Stomach (tissue), 19 donors: ENCODE measurements at places on chromosomes 6 and 20. TPM values are rescaled to one million over a fixed set of nuclear protein-coding genes. Genes with fewer than 3 reads are reported as not detected.
A peak's percentile ranks its signal among the peaks of the same experiment; 100 is the strongest.

GRCh38 chr6:149935246-149935645 is 6.6 kb upstream of the ULBP2 start:
- no peaks in the 10 kb centered on the region for H3K36me3 ChIP-seq
- no peak overlapping the region for H3K4me3 ChIP-seq
- H3K27ac ChIP-seq = no peak overlapping the region
- peaks cover 10% of the 10 kb centered on the region for H3K4me1 ChIP-seq
- H3K27me3 ChIP-seq = peaks cover 18% of the 10 kb centered on the region

GRCh38 chr6:47413752-47414422 is 63.7 kb upstream of the CD2AP start:
- no peaks in the 10 kb centered on the region for H3K36me3 ChIP-seq
- DNase-seq = peak; percentile 90
- no peaks in the 10 kb centered on the region for H3K27me3 ChIP-seq
- H3K4me3 ChIP-seq = peak overlapping the region; percentile 45
- no peaks in the 10 kb centered on the region for H3K4me1 ChIP-seq

- H3K4me1 ChIP-seq = no peaks in the 10 kb centered on the region
- peak; percentile 30 for DNase-seq
- H3K36me3 ChIP-seq = no peaks in the 10 kb centered on the region
- no peak overlapping the region for H3K4me3 ChIP-seq
- H3K27ac ChIP-seq = no peak overlapping the region
Measured at GRCh38 chr6:2623295-2623694, 127.4 kb downstream of the MYLK4 start.

DNA sequence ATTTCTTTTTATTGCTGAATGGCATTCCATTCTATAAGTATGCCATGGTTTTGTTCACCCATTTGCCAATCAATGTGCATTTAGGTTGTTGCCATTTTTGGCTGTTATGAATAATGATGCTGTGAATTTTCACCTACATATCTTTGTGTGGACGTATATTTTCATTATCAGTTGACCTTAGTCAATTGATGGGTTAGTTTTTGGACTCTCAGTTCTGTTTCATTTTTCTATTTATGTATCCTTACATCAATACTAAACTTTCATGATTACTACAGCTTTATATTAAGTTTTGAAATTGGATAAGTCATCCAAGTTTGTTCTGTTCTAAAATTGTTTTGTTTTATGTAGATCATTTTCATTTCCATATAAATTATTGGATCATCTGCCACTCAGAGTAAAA is 261.9 kb upstream of the CNR1 start:
- no peaks in the 10 kb centered on the region for H3K27me3 ChIP-seq
- DNase-seq = no peak
- no peaks in the 10 kb centered on the region for H3K36me3 ChIP-seq
- no peak overlapping the region for H3K27ac ChIP-seq
- no peaks in the 10 kb centered on the region for H3K4me1 ChIP-seq

BMP2 gene
- total RNA-seq = 32.9 TPM

DNA sequence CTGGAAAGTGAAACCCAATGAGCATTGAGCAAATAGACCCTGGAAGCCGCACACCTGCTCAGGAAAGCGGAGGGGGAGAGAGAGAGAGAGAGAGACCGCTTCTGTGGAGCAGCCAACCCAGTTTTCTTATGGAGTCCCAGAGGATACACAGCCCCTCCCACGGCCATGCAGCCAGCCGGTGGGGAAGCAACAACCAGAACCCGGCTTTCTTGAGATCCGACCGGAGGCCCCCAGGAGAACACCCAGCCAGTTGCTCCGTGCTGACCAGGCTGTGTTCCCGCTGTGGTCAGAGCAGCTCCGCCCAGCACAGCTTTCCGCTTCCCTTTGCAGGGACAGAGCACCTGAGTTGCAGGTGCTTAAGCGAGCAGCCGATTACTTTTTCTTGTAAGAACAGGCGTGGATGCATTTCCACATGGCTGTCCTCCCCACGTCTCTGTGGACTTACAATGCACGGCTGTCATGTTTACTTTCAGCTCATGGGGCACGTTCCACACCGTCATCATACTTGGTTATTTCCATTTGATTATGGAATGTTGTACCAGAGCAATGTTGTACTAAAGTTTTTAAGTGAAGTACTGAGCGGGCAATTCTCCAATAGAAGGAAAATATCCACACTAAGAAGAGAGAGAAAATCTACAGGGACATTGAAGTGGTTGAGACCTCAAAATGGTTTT is 381.9 kb downstream of the THBS2 start:
- DNase-seq = peak; percentile 44
- peaks cover 7% of the 10 kb centered on the region for H3K4me1 ChIP-seq
- no peaks in the 10 kb centered on the region for H3K36me3 ChIP-seq
- H3K4me3 ChIP-seq = no peak overlapping the region
- H3K27ac ChIP-seq = no peak overlapping the region
- H3K27me3 ChIP-seq = no peaks in the 10 kb centered on the region

GRCh38 chr6:6696867-6697531 is 108.5 kb downstream of the LY86 start:
- H3K36me3 ChIP-seq = no peaks in the 10 kb centered on the region
- H3K4me1 ChIP-seq = peaks cover 41% of the 10 kb centered on the region
- no peaks in the 10 kb centered on the region for H3K27me3 ChIP-seq
- DNase-seq = peak; percentile 89
- H3K4me3 ChIP-seq = no peak overlapping the region

TTBK1 gene
- not detected for total RNA-seq

GRCh38 chr6:105981002-105981887 is 104.9 kb upstream of the PRDM1 start:
- H3K4me3 ChIP-seq = peak overlapping the region; percentile 37
- no peaks in the 10 kb centered on the region for H3K36me3 ChIP-seq
- H3K27ac ChIP-seq = no peak overlapping the region

DNA sequence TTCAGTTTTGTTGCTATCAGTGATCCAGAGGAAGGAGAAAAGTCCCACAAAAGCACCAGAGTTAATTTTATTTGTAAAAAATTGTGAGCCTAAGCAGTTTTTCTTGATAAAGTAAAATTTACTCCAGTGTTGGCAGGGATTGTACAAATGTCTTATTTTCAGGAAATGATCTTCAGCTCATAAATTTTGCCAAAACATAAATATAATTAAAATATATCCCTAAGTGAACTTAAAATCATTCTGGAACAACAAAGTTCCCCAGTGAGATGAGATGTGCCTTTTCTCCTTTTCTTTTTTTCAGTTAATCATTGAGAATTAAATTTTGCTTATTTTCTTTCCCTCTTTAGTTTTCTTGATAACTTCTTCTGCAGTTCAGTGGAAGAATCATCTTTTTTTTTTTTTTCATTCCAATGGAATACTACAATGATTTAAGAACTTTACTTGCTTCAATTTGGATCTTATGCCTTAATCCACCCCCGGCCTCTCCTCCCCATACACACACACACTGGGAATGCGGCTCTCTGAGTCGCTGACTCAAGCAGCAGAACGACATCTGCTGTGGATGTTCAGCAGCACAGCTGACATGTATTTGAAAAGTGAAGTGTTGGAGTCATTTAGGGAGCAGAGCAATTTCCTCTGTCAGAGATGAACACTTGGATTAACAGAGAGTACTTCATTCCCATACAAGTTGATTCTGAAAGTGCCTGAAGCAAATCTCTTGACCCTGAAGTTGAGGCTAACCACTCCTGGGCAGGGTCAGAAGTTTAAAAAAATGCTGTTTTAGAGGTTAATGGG is 27.7 kb upstream of the LAMA4 start:
- DNase-seq = no peak
- no peaks in the 10 kb centered on the region for H3K36me3 ChIP-seq
- peak overlapping the region; percentile 36 for H3K27ac ChIP-seq
- no peaks in the 10 kb centered on the region for H3K4me1 ChIP-seq
- no peaks in the 10 kb centered on the region for H3K27me3 ChIP-seq
- H3K4me3 ChIP-seq = no peak overlapping the region

SLC22A16 gene
- total RNA-seq = not detected

TENT5A gene
- total RNA-seq = 54.0 TPM

KHDC1L gene
- total RNA-seq = not detected

DNA sequence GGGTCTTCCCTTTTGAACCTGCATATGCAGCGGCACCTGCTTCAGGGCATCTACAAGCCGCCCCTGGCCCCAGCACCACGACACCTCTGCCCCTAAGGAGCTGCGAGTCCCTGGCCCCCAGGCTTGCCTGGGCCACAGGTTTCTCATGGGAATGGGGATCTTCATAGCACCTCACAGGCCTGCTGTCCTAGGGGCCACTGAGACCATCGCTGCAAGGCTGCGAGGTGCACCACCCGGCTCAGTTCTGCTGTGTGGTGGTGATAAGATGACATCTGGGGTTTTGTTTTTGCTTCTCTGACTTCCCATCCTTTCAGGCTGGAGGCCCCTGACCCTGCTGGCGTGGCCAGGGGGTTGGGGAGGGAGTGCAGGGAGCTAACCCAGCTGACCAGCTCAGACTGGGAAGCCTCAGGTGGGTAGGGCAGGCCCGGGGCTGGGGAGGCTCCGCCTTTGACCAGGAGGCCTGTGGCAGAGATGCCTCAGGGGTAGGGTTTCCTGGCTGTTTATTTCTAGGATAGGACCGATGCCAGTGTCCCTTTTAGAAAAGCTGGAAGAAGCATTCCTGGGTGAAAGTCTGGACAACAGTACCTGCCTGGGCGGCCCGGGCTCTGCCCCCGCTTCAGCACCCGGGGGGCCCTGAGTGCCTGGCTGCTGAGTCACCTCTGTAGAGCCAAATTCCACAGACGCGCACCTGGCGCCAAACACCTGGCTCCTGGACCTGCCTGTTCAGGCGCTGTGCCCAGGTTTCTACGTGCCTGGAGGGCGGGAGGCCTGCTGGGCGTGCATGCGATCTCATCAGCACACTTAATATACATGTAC is 264.7 kb downstream of the DLL1 start:
- H3K4me1 ChIP-seq = peaks cover 16% of the 10 kb centered on the region
- no peaks in the 10 kb centered on the region for H3K36me3 ChIP-seq
- no peak overlapping the region for H3K4me3 ChIP-seq
- H3K27ac ChIP-seq = no peak overlapping the region
- peak; percentile 93 for DNase-seq
- H3K27me3 ChIP-seq = peaks cover 8% of the 10 kb centered on the region

DNA sequence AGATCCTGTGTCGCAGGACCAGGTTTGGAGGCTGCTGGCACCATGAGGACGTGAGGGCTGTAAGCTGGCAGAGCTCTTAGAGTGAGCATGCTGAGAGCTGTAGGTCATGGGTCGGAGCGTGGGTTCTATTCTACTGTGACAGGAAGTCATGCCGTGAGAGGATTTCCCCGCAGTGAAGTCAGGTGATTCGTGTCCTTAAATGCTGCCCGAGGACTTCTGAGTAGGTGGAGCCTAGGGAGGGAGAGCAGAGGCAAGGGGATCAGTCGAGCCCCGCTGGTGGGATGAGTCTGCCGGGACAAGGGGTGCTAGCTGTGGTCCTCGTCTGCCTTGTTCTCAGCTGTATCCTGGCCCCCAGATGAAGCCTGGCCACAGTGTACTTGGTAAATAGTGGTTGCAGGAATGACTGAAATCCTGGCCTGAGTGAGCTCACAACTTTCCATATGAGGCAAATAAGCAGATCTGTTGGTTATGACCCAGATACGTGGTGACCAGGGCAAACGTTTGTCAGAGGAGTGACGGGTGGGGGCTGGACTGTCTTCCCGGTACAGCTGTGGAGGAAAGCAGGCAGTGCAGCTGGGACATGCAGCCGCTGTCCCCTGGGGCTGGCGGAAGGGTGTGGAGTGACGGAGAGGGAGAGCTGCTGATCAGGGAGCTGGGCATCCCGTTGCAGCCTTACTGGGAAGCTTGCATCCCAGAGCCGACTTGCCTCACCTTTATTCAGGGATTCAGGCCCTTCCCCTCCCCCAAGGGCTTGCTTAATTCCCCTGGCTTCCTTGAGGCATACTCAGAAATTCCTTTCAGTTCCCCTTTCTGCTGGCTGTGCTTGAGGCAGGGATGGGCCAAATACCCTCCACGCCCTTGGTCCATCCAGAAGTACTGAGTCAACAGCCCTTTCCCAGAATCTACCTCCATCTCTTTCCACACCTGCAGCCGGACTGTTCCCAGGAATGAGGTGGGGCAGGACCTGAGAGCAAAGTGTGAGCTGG is 250.9 kb upstream of the RREB1 start:
- H3K4me3 ChIP-seq = peak overlapping the region; percentile 21
- DNase-seq = peak; percentile 67
- H3K27ac ChIP-seq = peak overlapping the region; percentile 72
- no peaks in the 10 kb centered on the region for H3K27me3 ChIP-seq
- H3K36me3 ChIP-seq = no peaks in the 10 kb centered on the region

DNA sequence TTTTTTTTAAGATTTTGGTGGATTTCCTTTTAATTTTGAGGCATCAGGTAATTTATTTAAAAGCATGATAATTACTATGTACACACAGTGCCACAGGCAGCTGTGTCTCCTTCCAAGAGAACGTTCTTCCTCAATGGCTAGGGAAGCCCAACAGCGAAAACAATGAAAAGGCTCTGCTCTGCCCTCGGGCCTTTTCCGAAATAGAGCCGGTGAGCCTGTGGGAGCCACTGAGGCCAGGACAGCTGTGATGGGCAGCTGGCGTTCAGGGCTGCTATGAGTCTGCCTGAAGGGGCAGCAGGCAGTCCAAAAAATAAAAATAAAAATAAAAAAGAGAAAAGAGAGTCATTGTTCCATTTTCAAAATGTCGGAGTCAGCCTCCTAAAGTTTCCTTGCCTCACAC is 443.8 kb downstream of the KIF16B start:
- DNase-seq = no peak
- no peaks in the 10 kb centered on the region for H3K27me3 ChIP-seq
- no peak overlapping the region for H3K4me3 ChIP-seq
- H3K27ac ChIP-seq = no peak overlapping the region

- peaks cover 29% of the 10 kb centered on the region for H3K27me3 ChIP-seq
- H3K27ac ChIP-seq = no peak overlapping the region
- no peak for DNase-seq
- no peak overlapping the region for H3K4me3 ChIP-seq
Measured at GRCh38 chr20:51043811-51044210, 20.9 kb upstream of the KCNG1 start.

DNA sequence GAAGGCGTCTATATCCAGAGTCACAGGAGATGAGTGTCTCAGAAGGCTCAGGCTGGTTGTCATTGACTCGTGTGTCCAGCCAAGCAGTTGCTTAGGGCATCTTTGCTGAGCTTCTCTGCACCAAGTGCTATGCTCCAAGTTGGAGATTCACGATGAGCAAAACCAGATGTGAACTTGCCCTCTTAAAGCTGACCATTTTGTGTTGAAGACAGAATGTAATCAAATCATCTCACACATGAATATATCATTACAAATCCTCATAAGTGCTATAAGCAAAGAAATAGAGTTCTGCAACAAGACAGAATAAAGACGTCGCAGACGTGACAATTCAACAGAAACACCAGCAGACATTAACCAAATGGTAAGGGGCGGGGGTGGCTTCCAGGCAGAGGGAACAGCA is 103.9 kb downstream of the ALDH8A1 start:
- H3K4me3 ChIP-seq = no peak overlapping the region
- no peaks in the 10 kb centered on the region for H3K27me3 ChIP-seq
- no peak overlapping the region for H3K27ac ChIP-seq
- H3K4me1 ChIP-seq = no peaks in the 10 kb centered on the region
- H3K36me3 ChIP-seq = no peaks in the 10 kb centered on the region

DNA sequence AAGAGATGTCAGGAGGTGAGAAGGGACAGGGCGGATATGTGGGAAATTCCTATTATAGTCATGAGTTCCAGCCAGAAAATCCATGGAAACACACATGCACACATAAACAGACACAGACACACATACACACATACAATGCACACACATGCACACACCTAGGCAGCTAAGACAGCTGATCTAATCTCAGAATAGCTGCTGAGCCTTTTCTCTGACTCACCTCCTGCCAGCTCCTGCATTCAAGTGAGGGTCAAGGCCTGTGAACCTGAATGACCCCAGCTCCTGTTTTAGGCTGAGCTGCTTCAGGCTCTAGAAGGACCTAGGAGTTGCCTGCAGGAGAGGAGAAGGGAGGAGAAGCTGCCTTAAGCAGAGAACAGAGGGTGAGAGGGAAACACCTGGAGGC is 21.6 kb upstream of the RAET1L start:
- no peak overlapping the region for H3K27ac ChIP-seq
- DNase-seq = no peak
- peaks cover 53% of the 10 kb centered on the region for H3K27me3 ChIP-seq
- no peaks in the 10 kb centered on the region for H3K4me1 ChIP-seq
- H3K36me3 ChIP-seq = no peaks in the 10 kb centered on the region
- no peak overlapping the region for H3K4me3 ChIP-seq
